Pons (tissue), 1 donor: ENCODE measurements at places on chromosomes 13 and 19.

- DNase-seq, result no peak
Measured at GRCh38 chr19:32889137-32889934, 19.8 kb upstream of the SLC7A9 start.

DNA sequence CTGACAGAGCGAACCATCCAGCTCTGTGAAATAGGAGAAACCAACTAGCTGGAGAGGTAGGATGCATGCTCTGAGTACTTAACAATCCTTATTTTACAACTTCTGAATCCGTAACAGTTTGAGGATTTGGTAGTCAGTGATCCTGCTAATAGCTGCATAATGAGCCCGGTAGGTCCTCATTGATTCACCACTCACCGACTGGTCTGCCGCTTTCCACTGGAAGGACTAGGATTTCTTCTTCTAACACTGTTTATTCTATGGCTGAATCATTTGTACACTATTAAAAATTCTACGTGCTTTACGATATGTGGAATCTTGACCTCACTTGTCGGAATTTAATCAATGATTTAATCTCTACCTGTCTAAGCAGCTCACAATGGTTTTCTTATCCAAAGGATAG, 33.9 kb downstream of the SPATA13 start:
- no peak for DNase-seq

DNA sequence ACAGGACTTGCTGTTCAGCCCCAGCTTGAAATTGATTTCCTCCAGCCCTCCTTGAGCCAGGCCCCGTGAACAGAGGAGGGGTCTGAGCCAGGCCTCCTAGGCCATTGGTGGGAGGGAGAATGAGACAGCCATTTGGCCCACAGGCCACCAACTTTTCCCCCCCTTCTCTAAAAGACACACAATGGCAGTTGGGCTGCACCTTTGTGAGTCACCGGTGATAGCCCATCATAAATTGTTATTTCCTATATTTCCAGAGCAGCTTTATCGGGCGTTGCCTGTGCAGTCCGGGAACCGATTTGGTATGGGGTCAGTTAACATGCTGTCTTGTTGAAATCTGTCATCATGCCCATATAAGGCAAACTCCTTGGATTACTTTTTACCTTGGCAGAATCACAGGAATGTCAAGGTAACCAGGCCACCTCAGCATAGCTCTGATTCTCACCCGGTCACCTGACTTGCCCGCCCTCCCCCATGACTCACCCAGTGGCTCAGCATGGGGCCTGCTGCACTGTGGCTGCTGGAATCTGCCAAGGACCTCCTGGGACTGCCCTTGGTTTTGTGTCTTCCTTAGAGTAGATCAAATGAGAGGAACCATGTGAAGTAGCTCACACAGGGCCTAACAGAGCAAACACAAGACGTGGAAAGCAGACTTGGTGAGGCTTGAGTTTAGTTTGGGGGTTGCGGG, 36.1 kb downstream of the ACTN4 start:
- no peak for DNase-seq

DNA sequence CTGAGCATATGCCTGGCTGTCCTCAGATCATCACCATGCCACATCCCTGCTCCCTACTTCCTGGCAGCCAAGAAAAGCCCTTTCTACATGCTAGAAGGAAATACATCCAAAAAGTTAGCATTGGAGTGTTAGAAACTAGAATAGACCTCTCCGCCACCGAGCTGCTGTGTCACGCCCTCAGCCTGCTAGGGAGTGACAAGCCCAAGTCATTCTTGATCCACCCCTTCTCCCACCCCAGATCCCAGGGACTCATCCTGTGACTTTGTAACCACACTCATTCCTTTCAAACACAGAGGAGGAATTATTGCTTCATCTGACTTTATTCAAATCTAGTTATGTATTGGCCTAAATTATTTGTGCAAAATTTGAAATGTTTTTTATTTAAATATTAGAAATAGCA, 45.3 kb downstream of the POLR1D start:
- DNase-seq, result no peak

DNA sequence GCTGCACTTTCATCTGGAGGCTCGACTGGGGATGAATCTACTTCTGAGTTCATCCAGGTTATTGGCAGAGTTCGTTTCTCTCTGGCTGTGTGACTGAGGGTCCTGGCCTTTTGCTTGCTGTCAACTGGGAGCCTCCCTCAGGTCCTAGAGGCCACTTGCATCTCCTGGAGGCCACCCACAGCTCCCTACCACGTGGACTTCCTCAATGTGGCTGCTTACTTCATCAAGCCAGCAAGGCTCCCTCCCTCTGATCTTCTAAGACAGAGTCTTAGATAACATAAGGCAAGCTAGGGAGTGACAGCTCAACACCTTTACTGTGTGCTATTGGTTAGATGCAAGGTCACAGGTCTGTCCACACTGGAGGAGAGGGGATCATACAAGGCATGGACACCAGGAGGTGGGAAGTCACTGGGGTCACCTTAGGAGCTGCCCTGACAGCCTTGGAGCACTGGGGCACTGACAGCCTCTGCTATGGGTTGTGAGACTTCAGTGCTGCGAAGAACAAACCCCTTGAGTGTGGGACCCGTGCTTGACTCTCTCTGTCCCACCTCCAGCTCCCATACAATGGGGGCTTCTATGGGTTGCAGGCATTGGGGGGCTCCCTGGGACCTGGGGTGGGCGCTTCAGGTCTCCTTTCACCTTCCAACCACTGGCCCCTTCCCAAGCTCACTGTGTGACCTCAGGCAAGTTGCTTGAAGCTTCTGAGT, 5.3 kb downstream of the FAM187B start:
- no peak for DNase-seq

- no peak for DNase-seq
Measured at GRCh38 chr19:45876411-45877197, 9.3 kb downstream of the IRF2BP1 start.

DNA sequence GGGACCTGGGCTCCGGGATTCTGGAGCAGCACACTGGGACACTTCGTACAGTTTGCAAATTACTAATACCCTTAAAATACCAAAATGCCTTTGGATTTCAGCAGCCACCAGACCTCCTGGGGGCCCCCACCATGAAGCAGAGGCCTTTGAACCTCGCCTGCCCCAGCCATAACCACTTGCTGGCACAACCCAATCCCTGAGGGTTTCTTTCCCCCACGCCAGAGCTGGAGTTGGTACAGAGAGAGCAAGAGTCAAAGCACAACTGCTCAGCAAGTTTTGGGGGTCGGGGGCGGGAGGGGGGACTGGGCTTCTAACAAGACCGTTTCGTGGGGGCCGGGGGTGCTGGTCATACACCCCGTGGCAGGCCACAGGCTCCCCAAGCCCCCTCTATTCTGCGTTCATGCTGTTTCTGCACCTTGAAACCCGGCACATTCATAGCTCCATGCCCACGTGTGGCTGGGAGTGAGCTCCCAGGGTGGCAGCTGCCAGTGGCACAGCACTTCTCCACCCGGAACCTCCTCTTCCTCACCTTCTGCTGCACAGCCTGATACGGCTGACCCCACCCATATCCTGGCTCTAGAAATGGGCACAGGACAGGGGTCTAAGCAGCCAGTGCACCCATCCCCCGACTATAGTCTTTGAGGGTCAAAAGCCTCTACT, 17.1 kb downstream of the PLEKHF1 start:
- peak; percentile 46 for DNase-seq

DNA sequence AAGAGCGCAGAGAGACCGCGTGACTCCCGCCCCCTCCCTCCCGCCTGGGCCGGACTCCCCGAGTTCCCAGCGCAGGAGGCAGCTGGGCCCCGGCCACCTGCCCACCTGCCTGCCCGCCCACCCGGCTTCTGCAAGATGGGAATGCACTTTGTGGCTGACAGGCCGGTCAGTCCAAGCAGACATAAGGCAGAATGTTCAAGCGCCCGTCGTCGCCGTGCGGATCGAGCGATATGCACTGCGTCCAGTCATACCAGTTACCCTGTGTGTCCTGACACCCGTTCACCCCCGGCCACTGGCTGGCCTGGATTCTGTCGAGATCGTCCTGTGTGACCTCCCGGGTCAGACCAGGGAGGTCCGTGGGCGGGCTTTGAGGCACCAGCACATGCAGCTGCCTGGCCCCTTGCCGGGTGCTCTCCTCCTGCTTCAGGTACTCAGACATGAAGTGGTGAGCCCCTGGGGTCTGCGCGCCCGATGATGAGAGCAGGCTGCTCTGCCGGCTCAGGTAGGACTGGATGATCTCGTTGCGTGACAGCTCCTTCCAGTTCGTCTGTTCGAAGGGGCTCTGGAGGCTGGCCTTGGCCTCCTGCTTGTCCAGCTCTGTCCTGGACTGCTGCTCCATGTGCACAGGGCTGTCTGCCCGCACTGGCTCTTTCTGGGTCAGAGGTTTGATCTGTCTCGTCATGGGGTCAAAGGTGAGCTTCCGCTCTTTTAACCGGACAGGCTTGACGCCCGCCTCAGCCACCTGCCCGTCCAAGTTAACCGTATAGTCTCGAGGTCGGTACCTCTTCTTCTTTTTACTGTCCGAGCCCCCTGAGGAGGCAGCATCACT, 3.9 kb upstream of the SLC35E1 start:
- no peak for DNase-seq

DNA sequence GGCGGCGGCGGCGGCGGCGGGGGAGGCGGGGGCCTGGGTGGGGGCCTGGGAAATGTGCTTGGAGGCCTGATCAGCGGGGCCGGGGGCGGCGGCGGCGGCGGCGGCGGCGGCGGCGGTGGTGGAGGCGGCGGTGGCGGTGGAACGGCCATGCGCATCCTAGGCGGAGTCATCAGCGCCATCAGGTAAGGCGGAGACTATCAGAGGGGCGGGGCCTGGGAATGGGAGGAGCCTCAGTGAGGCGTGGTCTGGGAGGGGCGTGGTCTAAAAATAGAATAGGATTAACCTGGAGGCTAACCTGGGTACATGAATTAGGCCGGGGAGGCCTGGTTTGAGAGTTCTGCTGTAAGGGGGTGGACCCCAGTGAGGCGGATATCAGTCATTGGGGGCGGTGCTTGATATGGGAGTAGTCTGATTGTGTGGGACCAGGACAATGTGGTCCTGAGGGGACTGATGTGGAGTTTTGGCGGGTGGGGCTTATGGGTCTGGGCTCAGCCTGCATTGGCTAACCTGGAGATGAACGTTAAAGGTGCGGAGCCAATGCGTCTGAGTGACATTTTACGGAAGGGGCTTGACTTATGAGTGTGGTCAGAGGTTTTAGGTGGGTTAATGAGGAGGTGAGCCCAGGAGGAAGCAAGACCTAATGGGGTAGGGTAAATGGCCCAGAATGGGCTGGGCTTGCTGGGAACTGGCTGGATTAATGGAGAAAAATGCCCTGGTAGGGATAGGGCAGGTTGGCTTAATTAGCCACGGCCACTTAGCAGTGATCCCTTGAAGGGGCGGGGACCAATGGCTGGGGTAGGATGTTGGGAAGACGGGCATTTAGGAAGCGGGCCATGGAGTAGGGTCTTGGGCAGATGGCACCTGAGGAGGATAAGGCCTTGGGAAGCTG, 1.4 kb downstream of the CAPNS1 start:
- peak; percentile 69 for DNase-seq

DNA sequence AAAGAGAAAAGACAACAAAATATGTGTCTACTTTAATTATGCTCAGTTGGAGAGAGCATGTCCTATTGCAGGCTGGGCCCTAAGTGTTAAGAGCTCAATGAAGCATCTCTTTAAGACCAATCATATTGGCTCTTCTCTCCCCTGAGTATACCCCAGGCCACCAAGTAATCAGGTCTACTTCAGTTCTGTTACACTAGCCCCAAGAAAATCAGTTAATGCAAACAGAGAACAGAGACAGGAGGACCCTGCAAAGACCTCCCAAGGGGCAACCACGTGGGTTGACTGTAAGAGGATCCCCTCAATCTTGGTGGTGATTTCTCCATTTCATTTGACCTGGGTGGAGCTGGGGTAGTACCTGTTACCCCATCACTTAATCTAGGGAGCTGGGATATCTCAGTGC, 451.0 kb upstream of the ZNF507 start:
- DNase-seq, result no peak

- DNase-seq, result no peak
Measured at GRCh38 chr13:47415048-47415447, 518.2 kb upstream of the HTR2A start.

GRCh38 chr19:50020481-50020880, 4.7 kb downstream of the VRK3 start:
- DNase-seq, result no peak

GRCh38 chr13:32087955-32088747, 56.6 kb downstream of the FRY start:
- no peak for DNase-seq

DNA sequence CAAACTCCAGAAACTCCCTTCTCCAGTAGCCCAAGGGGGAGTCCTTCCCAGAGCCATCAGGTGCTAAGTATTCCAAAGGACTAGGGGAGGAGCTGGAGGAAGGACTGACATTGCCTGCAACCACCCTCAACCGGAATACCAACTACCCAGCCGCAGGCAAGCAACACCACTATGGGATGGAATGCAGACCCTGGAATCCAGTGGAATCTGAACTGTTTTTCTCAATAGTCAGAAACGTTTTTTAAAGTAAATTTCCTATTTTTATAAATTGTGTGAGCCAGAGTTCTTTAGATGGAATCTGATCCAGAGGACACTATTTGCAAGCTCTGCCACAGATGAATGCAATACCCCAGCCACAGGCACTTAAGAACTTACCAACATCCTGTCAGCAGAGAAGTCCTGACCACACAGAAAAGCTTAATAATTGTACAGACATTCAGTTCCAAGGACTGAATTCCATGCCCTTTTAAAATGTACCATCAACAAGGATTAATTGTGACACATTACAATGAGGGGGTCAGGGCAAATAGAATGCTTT, 92.1 kb downstream of the USP12 start:
- no peak for DNase-seq

- DNase-seq, result no peak
Measured at GRCh38 chr19:55490478-55491432, 2.5 kb downstream of the SSC5D start.

DNA sequence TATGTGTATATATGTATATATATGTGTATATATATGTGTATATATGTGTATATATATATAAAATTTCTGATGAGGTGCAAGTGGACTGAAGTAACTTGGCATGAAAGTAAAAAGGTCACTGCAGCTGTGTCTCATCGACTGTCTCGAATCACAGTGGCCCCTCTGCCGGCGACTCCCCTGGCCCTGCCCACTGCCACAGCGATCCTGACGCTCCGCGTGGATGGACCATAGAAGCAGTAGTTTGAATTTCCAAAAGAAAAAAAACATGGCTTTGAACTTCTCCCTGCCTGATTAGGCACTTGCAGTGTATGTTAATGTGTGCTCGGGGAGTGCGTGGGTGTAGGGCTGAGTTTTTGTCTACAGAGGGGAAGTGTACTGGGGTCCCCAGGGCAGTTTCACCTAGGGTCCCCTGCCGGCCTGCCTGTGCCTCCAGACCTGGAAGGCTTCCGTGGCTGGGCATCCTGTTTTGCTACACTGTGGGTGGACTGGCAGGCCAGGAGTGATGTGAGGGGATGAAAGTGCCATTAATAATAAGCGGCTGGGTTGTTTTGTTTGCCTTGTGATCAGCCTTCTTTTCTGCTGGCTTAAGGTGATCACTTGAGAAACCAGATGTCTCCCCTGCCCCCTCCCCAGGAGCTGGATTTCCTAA, 10.8 kb downstream of the ZIC5 start:
- no peak for DNase-seq
